Activated CD8-positive, alpha-beta memory T cell treated with anti-CD3 and anti-CD28 coated beads, Interleukin-2, amount 50 U/mL, for 48 hours (primary cell): ENCODE measurements at places on chromosomes 4 and X.
A peak's percentile ranks its signal among the peaks of the same experiment; 100 is the strongest.

DNA sequence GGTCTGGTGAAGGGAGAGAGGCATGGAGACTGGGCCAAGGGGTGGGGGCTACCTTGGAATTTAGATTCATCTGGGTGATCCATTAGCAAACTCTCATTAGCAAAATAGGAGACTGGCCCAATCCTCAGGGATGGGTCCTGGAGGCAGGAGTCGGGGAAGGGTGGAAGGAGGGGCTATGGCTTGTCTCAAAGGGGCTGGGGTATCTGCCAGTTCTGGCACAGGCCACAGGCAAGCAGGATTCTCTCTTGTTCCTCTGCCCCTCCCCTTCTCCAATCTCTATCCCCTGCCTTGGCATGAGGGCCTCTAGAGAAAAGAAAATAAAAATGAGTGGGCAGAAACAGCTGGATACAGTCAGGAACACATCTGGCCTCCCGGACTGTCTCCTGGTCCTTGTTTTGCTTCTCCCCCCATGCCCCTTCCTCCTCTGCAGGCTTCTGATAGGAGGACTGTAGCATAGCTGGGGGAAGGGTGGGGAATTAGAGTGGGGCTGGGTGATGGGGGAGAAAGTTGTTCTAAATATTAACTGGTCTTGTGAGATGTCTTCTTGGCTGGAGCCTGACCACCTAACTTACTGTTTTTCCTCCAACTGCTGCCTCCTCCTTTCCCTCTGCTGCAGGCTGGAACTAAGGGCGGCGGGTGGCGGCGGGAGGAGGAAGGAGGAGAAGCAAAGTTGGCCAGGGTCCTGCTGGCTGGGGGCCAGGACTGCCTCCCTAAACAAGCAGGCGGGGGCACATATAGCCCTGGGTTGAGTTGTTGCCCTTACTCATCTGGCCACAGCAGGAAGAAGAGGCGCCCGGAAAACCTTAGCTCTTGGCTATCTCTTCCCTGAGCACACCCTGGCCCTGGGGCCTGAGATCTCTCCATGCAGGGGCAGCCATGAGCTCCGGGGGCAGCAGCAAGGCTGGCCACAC lies 53.3 kb upstream of the LAS1L start:
- no peak for DNase-seq

GRCh38 chr4:26891867-26892266 lies 31.2 kb downstream of the STIM2 start:
- no peak for DNase-seq

DNA sequence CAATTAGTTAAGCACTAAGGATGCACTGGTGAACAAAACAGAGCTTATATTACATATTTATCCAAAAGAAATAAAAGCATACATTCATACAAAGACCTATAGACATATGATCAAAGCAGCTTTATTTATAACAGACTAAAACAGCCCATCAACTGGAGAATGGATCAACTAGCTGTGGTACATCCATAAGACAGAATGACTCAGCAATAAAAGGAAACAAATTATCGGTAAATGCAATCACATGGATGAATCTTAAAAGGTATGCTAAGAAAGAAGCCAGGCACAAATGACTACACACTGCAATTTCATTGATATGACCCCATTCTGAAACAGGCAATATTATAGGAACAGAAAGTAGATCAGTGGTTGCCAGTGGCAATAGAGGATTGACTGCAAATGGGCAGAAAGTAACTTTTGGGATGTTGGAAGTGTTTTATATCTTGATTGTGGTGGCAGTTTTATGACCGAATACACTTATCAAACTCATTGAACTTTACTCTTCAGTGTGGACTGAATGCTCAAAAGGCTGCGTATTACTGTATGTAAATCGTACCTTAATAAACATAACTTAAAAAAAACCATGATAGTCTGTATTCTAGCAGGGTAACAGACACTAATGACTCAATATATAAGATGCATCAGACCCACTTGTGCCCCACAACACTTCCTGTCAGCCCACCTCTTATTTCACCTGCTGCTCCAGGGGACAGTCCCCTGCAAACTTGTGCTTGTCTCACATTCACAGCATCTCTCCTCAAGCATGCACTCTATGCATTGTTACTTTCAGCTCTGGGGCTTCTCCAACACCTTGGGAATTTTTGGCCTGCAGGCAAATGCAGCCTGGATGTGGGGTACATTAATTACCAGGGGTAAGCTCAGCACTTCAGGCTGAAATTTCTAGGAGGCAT lies 59.1 kb downstream of the MID1IP1 start:
- no peak for DNase-seq

- DNase-seq = no peak
Observed at GRCh38 chr4:1137063-1137776, 23.9 kb upstream of the RNF212 start.

- DNase-seq = no peak
Observed at GRCh38 chrX:15269618-15270521, at the start of gene ASB9. TSS of gene ASB9 (minus strand) at chrX:15270083. CDS start at chrX:15269874, 209 bp downstream.

DNA sequence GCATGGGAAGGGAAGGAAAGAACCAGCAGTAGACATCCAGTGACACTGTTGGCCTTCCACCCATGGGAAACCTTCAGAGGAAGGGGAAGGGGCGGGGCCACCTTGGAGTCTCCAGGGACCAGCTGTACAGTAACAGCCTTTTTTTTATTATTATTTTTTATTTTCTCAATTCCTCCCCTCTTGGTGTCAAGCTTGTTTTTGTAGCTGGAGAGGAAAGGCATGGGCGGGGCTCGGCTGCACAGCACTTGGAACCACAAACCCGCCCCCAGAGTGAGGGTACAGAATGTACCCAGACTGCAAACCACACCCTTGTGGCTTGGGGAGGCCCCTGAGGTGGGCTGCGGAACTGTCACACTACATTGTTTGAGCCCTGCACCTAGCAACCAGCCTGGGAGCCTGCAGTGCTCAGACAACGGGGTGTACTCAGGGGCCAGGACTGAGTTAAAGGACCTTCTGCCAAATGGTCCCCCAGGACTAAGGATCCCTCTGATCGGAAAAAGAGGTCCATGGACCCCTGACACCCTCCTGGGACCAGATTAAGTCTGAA lies 45.7 kb downstream of the PRPS1 start:
- DNase-seq = peak; percentile 86

DNA sequence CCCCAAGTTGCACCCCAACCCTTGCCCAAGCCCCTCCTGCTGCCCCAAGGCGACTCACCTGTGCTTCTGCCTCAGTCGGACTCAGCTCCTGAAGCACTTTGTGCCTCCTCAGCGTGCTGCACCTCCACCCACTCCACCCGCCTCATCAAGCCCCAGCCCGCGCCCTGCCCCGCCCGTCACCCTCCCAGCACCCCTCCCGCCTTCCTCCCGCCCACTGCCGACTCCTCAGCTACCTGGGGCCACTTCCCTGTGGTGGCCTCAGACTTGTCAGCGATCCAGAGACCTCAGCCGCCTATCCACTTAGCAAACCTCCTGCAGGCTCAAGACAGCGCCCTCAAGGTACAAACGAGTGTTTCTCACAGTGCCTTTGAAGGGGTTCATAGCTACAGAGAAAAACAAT lies 19.6 kb upstream of the IQCM start:
- no peak for DNase-seq

GRCh38 chrX:149365552-149365951 lies 139.6 kb downstream of the IDS start:
- no peak for DNase-seq

DNA sequence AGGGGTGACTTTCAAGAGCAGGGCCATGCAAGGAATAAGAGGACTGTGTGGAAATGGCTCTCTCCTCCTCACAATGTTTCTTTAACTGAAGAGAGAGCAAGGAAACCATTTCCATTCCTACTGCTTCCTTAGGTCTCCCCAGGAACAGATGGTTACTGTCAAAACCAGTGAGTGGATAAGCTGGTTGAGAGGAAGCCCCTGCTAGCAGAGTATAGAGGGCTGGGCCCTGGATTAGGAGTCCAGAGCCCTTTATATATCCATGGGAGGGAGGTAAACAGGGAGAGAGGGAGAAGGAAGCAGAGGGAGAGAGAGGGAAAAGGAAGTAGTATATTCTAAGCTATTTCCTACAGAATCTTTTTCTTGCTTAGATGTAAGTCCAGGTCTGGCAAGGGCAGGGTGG lies 43.8 kb upstream of the LAS1L start:
- no peak for DNase-seq

- DNase-seq = no peak
Observed at GRCh38 chr4:102678107-102678506, 82.7 kb downstream of the MANBA start.

GRCh38 chr4:133148690-133149363 lies at the start of gene PCDH10:
TSS of gene PCDH10 (plus strand) at chr4:133149294. CDS start at chr4:133150141, 847 bp downstream.
- peak; percentile 75 for DNase-seq

- no peak for DNase-seq
Observed at GRCh38 chr4:40506492-40506891, 123.2 kb downstream of the RBM47 start.

DNA sequence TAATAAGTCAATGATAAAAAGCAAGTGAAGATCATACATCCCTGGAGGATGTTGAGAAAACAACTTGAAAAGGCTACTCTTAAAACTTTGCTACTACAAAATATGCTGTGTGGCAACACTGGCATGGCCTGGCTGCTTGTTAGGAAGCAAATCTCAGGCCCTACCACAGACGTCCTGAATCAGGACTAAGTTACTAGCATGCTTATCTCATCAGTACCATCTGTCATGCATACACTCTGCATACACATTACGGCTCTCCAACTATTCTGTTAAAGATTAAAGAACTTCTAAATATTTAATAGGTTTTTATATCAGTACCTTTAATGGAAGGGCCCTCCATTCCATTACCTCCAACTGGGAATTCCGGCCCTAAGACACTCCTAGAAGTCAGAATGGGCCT lies 8.2 kb downstream of the PAPSS1 start:
- DNase-seq = no peak

DNA sequence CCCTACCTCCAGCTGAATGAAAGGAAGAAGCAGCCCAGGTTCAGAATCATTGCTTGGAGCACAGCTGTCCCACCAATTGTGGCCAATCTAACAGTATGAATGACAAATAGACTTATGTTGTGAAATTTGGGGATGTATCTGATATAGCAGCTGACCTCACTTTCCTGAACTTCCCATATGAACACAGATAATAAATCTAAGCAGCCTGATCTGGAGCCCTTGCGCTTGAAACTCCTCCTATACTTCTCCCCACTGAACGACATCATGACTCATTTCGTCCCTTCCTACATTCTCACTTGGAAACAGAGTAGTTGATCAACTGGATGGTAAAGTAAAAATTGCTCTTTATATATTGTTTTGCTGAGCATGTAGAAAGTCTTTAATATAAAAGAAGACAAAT lies 24.2 kb upstream of the AMELX start:
- DNase-seq = no peak

GRCh38 chr4:52358883-52359321 lies 300.2 kb downstream of the USP46 start:
- no peak for DNase-seq

DNA sequence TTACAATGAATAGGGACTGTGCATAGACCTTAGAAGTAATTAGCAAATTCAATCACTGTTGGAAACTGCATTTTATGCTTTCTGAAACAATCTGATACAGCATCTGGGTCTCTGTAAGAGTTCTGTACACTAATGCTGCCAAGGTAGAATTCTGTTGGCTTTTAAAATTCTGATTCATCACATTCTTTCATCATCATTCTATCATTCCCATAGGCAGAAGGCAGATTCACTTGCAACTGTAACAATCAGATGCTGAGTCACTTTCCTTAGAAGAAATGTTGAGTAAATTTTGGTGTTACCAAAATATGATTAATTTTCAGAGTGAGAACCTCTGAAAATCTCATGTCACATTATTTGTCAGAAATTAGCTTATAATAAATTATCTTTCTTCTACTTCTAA lies 267.2 kb downstream of the MAPK10 start:
- no peak for DNase-seq

- DNase-seq = no peak
Observed at GRCh38 chrX:48945517-48946348, 11.7 kb downstream of the OTUD5 start.

DNA sequence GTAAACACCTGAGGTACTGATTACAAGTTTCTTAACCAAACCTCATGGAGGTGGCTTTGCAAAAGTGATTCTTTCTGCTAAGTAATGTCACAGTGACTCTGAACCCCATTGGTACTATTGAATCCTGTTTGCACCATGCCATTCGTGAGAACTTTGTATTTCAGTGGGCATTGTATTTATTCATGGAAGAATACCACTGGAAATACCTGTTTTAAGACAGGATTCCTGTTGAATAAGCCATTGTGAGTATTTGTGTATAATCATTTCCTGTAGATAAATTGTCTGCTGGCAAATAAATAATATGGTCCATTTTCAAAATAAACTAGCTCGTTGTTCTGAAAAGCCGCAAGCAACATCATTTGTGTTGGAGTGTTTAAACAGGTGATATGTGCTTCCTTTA lies 136.4 kb upstream of the GUCY1A1 start:
- no peak for DNase-seq

GRCh38 chr4:174357321-174357720 lies 73.6 kb downstream of the CEP44 start:
- DNase-seq = no peak

DNA sequence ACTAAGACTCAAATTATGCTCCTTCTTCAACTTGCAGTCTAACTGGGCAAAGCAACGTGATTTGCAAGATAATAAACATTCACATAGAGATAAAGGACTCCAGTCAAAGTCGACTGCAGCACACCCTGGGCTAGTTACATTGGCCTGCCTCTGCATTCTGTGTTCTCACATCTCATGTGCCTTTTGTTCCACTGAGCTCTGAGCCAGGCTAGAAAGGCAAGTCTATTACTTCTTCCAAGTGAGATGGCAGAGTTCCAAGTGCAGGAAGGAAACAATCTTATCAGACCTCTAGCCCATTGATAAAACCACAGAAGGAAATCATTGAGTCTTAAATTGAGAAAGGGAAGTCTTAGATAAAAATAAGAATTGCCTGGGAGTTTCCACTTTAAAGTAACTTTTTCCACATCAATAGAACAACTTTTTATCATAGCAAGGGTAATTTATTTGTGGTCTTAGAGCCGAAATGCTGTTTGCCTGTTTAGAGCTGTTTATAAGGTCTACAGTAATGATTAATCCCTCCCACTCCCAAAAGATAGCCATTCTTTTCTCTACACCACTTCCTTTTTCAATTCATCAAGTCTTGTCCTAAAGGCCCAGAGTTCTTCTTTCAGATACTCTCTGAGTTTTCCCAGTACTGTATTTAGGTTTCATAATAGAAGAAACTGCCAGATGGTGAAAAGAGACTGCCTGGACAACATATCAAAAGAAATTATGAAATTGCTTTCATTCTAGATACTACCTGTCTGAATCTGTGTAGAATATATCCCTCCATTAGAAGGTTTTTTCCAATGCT lies 200.2 kb downstream of the GUCY2F start:
- no peak for DNase-seq

- DNase-seq = no peak
Observed at GRCh38 chr4:41475402-41475801, 62.6 kb upstream of the LIMCH1 start.

DNA sequence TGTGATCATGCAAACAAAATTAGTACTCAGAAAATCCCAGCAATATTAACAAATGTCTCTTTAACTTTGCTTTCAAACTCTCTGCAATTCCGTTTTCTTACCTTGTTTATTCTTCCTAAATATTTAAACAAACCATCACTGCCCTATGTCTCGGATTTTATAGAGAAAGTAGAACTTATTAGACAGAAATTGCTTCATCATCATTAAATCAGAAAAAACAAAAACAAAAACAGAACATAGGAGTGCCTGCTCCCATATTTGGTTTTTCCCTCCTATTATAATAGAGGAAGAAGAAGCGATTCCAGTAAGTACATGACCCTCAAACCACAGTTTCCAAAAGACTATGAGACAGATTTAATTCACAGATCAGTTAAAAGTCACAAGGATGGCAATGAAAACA lies 1228.0 kb downstream of the RPA4 start:
- no peak for DNase-seq
